Ascending aorta (tissue), 2 donors: ENCODE measurements at places on chromosomes 5 and 9.

GRCh38 chr9:78821126-78821822 is 524.3 kb downstream of the PSAT1 start:
- no peak for DNase-seq

DNA sequence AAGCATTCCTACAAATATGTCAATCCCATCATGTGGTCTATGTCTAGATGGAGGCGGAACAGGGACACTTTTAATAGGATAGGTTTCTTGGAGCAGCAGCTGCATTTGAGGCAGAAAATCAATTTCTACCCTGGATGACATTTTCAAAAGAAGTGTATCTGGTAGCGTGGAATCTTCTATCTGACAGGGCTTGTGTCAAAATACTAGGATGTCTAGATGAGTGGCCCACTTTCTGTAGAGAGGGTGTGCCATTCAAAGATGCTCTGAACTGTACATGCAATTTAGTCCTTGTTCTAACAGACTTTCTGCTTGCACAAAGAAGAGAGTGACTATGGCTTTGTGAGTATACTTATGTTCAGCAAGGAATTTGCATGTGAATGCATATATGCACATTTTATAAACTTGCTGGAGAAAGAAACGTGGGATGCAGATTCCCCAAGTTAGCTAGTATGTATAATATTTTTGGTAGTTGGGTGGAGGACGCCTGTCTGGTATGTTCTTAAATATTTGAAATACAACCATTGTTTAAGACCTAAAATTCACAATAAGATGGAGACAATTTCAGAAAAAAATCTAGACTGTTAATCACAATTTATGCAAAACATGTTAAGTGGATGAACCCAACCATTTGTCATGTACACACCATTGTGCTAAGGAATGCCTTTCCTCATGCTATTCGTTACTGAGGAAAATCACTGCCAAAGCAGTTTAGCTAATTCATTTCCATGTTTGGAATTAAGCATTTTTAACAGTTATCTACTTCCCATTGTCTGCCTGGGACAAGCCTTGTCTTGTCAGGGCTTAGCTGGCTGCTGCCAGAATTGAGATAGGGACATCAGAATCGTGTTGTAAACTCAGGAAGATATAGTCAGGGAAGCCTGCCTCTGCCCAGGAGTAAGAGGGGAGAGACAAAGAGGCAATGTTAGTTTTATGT is 129.1 kb upstream of the MEF2C start:
- DNase-seq = no peak

DNA sequence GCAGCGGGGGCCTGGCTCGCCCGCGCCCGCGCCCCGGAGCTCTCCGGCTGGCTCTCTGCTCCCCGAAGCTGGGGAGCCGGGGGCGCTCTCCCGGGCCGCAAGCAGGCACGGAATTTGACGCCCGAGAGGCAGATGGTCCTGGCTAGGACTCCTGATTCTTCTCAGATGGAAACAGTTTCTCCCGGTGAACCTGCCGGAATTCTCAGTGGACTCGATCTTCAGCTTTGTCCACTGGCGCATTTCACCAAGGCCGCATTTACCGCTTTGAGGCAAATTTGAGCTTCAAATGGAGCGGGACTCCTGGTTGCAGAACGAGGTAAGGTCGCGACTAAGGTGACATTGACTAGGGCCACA is 305.7 kb upstream of the KCNN2 start:
- DNase-seq = no peak

GRCh38 chr5:122906768-122907167 is 61.4 kb downstream of the SNX24 start:
- DNase-seq = no peak

DNA sequence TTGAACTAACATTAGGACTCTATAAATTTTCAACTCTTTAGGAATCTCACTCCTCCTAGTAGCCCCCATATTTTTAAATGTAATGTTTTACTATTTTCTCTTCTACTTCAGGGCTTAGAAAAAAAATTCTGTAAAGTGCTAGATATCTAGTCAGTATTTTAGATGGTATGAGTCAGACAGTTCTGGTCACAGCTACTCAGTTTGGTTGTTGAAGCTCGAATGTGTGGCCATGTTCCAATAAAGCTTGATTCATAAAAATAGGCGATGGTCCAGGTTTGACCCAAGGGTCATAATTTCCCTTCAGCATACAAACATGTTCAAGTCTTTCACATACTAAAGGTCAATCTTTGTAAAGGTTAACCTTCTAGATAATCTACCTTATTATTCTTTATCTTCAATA is 566.0 kb upstream of the CDH18 start:
- DNase-seq = no peak

- DNase-seq = peak; percentile 88
Measured at GRCh38 chr9:129320575-129321285, 142.7 kb upstream of the IER5L start.

GRCh38 chr5:164422400-164422799 is 917.0 kb downstream of the MAT2B start:
- DNase-seq = no peak

DNA sequence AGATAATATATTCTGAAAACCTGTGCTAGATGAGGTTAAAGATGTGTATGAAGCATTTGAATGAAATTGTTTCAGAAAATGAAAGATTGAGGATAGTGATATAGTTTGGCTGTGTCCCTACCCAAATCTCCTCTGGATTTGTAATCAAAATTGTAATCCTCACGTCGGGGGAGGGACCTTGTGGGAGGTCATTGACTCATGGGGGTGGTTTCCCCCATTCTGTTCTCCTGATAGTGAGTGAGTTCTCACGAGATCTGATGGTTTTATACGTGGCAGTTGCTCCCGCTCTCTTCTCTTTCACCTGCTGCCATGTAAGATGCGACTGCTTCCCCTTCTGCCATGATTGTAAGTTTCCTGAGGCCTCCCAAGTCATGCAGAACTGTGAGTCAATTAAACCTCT is 2.0 kb upstream of the TEX48 start:
- no peak for DNase-seq

GRCh38 chr5:44048276-44048984 is 340.8 kb downstream of the FGF10 start:
- no peak for DNase-seq

GRCh38 chr9:38000332-38000731 is 68.7 kb downstream of the SHB start:
- DNase-seq = no peak

GRCh38 chr9:125558453-125559092 is 148.4 kb downstream of the MAPKAP1 start:
- peak; percentile 72 for DNase-seq

DNA sequence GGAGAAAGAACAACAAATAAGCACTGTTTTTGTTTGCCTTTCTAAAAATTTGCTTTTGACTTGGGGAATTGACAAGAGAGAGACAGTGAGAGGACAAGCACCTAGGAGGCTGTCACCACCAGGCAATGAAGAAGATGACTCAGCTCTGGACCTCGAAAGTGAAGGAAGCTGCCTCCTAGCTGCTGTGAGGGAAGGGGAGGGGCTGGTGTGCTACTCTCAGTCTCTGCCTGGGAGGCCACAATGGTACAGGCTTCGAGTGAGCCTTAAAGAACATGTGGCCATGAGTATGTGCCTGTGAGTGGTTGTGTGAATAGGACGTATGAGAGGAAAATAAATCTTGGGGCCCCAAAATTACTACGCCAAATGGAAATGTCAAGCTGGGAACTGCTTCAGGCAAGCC is 7.1 kb upstream of the PLK2 start:
- DNase-seq = no peak

DNA sequence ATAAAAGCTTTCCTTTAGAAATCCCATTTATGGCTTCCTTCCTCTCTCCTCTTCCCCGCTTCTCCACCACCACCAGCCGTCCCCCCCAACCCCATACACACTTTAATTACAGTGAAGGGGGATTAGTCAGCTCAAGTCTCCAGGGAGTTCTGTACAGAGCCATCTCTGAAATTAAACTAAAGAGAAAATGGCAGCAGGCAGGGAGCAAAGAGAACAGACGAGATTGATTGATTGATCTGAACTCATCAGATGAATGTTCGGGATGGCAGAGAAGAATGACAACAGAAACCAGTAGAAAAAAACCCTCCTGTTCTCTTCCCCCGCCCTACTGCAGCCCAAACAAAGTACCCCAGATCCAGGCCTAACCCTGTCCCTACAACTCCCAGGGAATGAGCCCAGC is 241.7 kb upstream of the PANK3 start:
- DNase-seq = no peak

DNA sequence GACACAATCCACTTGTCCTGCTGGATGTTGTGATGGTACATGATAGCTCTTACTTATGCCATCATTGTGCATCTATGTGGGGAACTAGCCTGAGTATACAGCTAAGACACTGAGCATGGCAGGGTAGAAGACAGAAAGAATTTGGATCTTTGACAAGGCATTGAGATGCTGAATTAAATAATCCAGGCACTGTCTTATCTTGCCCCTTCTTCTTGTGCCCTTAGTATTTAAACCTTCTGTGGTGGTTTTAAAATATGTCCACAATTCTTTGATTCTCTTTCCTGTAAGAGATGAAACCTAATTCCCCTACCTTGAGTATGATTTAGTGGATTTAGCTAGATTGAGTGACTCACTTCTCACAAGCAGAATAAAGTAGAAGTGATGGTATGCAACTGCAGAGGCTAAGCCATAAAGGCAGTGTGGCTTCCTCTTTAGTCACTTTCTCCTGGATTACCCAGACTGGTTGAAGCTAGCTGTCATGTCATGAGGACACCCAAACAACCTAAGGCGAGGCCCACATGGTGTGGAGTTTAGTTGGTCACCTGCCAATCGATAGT is 174.0 kb upstream of the NREP start:
- no peak for DNase-seq

DNA sequence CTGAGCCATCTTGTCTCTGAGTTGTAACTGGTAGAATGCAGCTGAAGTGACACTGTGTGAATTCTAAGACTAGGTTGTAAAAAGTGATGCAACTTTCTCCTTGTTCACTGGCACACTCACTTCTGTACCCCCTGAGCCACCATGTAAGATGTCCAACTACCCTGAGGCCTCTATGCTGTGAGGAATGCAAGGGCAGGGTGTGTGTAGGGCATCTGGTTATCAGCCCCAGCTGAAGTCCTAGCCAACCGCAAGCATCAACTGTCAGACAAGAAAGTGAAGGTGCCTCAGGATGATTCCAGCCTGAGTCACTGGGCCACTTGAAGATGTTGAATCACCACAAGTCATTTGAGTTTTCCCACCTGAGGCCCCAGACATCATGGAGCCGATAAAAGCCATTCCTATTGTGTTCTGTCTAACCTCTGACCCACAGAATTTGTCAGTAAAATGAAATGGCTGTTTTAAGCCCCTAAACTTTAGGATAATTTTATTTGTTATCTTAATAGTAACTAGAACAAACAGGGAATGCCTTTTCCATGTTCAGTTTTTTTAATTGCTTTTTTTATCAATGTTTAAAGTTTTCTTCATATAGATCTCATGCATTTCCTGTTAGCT is 18.7 kb upstream of the RHOBTB3 start:
- DNase-seq = no peak

DNA sequence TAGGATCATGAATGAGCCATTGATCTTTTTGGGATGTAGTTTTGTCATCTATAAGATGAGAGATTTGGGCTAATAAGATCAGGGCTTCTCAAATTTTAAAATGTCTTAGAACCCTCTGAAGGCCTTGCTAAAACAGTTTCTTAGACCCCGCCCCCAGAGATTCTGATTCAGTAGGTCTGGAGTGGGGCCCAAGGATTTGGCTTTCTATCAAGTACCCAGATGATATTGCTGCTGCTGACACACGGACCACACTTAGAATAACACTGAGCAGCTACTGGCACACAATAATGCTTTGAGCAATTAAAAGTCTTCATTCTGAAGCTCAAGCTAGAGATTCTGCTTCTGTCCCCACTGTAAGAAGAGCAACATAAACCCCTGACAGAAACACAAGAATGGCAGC is 216.7 kb downstream of the SMARCA2 start:
- DNase-seq = no peak

GRCh38 chr9:78543353-78543752 is 246.4 kb downstream of the PSAT1 start:
- no peak for DNase-seq

DNA sequence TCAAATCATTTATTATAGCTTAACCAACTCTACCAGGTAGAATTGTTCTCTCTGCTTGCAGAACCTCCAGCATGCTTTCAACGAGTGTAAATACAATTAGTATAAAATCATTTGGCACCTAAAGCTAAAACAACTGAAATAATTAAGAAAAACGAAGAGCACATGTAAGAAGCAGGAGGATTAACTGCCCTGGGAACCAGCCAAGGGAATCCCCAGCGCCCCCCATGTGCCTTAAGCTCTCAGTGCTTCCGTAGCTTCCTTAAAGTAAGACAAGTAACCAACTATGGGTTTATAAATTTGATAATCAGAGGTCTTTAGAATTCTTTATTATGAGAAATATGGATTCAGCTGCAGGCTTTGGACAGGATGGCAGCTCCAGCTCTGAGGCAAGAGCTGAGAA is 402.4 kb downstream of the RAB3C start:
- no peak for DNase-seq

DNA sequence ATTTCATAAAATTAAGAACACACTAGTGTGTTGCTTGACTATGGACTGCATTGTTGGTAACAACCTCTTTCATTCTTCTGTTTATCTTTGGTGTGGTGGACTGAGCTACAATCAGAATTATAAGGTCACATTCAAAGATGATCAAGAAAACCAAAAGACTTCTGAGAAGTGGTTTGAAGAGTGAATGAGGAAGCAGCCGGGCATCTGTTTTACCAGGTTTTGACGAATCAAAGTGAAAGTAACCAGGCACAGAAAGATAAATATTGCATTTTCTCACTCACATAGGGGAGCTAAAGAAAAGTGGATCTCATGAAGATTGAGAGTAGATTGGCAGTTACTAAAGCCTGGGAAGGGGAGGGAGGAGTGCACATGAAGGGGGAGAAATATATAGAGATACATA is 589.1 kb downstream of the ZNF608 start:
- no peak for DNase-seq

DNA sequence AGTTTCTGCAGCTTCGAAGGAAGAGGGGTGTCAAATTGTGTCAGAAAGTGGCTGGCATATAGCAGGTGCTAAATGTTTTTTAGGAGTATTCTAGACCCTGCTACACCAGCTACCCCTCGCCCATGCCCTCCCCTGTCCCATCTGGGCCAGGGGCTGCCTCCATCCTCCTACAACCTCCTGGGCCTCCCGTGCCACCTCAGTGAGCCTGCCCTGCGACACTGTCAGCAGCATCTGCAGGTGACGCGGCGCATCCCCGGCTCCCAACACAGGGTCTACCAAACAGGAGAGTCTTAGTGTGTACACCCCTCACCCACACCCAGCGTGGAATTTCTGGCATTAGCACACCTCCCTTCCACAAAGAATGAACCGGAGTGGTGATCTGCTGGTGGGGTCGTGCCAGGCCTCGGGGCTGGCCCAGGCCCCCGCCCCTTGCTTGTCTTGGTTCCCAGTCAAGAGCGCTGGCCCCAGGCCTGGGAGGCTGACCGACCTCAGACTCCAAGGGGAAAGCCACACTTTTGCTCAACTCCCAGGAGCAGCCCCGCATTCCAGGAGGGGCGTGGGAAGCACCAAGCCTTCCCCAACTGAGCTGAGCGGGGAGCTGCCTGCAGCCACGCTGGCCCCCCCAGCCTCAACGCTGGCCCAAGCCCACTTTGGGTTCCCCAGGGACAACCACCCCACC is 55.2 kb downstream of the NEURL1B start:
- no peak for DNase-seq

DNA sequence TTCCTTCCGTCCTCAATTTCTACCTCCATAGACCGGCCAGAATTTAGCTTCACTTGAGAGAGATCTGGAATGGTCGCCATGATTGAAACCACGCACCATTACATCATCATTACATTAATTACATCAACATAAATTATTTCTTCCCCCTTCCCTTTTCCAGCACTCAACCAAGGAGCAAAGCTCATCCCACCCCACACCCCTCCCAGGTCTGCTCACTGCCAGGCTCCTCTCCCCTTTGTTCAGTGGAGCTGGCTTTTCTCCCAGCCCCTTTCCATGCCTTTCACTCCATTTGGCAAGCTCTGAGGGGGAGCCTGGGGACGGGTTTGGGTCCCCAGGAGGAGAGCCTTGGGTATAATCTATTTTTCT is 8.4 kb downstream of the RACK1 start:
- DNase-seq = no peak
